ENCODE measurements at places on chromosomes 5 and 9.

DNA sequence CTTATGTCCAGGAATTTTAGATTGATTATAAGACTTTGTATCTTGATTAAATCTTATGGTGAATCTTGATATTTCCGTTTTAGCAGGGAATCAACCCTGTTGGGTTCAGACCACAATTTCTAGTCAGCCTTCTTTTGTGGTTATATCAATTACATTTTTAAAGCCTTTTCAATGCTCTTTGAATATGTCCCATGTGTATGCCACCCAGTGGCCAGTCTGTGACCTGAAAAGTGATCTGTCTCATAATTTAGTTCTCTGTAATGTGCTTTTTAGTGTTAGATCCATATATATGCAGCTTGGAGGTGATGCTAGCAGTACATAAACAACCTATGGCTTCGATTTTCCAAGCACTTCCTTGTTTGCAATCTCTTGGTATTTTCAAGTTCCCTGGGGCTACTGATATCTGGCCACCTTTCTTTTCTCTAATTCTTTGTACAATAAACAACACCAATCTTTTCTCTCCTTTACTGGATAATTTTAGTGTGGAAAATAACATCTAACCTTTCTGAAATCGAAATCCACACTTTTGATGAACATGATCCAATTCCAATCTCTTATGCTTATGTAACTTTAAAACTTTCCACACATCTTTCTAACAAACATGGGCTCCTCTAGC, 28.8 kb downstream of the PDE8B start:
- peak; percentile 4 for DNase-seq

- DNase-seq = peak; percentile 48
These were observed 27.1 kb upstream of the MYORG start for GRCh38 chr9:34403554-34404380.

DNA sequence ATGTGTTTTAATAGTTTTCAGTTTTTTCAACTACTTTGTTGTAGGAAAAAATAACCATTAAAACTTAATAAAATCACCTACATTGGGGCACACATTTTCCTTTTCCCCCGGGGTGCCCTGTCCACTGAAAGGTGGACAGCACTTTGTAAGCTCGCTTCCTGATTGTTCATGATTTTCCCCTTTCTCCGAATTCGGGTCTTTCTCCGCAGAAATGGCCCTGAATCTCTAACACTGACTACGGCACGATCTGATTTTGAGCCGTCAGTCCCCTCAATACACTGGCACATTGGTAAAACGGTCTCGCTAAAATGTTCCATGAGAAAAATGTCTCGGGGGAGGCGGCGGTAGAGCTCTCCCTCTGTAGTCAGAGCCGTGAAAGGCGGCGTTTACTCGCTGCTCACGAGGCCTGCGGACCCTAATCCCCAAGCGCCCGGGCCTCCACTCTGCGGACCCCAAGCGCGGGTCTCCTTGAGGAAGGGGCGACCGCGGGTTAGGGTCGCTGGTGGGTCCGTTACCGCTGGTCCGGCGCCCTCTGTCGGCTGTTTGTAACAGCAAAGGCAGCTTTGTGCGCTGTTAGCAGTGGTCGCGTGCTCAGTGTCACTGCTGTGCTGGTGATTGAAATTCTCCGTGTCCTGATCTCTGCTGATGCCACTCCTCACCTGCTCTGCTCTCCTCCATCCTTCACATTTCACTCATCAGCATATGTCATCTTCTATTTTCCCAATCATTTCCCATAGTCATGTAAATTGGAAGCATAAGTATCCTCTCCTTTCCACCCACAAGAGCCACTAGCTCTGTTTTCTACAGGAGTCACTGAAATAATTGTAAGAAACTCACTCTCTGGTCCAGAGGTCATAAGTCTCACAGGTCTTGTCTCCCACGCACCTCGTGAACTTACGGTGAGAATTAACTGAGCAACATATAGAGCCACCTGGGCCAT, 10.8 kb upstream of the IFNA2 start:
- DNase-seq = peak; percentile 35

- DNase-seq = no peak
These were observed 166.5 kb downstream of the RMI1 start for GRCh38 chr9:84146893-84147710.

DNA sequence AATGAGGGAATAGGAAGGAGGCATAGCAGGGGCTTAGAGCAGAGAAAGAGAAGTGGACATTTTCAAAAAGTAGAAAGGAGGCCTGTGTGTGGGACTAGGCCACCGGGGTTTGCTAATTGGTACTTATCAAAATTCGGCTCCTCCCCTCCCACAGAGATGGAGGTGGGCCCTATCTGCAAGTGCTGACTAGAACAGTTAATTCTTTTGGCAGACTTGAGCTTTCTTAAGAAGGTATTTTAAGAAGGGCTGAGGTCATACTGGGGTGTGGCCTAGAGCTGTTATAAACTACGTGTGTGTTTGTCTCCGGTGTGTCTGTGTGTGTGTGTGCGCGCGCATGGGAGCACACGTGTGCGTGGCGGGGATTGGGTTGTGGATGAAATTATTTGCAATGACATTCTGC, 1086.5 kb downstream of the EFNA5 start:
- DNase-seq = no peak

DNA sequence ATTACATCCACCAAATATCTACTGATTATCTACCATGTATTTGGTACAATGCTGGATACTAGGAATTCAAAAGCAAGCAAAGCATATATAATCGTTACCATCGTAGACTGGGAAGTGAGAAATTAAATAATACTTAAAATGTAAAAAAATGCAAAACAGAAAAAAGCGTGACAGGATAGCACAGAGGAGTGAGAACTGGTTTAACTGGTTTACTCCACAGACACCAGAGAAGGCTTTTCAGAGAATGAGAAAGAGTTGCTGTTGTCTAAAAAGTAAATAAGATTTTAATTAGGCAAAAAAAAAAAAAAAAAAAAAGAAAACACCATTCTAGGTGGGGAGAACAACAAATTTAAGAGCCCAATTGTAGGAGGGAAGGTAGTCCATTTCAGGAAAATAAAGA, 657.9 kb upstream of the ST8SIA4 start:
- DNase-seq = no peak

Measured in T follicular helper cell (primary cell).